GM19239 (cell line): ENCODE measurements at places on chromosomes 5 and 9.

DNA sequence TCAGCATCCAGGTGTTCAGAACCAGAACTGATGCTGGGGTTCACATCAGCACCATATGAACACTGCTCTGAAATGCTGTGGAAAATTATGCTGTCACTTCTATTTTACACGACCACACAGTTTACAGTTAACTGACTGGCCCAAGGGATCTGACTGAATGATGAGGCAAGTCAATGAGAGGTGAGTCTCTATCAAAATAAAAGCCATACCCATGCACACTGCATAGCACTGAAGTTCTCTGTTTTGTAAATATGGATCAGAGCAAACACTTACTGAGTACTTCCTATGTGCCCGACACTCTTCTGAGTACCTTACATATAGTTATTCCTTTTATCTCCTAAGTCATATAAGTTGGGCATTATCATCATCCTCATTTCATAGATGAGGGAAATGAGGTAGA, 122.8 kb downstream of the TARS1 start:
- no peak for DNase-seq

DNA sequence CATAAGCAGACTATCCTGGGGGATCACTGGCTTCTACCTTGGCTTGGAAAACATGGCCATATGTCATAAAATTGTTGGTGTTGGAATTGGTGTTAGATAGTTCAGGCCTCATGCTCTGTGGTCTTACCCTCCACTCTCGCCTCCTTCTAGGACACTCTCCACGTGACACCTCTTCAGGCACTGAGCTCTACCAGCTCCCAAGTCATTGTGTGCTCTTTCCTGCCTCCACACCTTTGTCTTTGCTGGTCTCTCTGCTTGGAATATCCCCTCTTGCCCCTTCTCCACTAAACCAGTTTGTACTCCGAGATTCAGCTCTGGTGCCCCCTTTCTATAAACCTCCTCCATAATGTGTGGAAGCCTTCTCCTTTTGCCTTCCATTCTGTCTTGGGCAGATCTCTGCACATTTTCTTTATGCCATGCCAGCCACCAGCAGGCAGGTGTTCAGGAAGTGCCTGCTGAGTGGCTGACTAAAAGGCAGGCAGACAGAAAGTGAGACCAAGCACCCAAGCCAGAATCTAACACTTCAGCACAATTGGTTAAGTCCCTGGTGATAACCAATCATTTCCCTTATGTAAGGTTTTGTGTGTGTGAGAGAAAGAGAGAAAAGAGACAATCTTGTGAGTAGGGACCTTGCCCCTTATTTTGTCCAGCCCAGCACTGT, 37.7 kb downstream of the SAR1B start:
- DNase-seq: no peak

- DNase-seq: no peak
Measured at GRCh38 chr5:102532123-102532522, 33.3 kb upstream of the SLCO6A1 start.

DNA sequence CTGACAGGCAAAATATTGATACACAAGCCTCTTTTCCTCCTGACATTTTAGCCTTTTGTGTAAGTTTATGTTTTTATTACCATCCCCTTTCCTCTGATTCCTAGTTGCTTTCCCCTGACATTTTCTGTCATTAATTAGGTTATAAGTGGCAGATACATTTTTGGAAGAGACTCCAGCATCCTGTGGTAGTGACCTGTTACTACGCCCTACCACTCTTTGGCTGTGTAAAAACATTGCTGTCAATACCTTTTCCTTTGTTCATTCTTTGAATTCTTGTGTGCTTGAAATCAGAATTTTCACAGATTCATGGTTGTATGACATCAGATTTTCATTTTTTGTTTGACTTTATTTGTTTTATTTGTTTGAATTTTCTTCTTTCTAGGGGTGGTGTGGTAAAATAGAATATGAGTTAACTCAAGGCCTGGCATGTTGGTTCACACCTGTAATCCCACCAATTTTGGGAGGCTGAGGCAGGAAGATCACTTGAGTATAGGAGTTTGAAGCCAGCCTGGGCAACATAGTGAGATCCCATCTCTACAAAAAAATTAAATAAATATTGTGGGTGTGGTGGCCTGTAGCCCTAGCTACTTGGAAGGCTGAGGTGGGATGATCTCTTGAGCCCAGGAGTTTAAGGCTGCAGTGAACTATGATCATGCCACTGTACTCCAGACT, 43.4 kb downstream of the UBE2R2 start:
- DNase-seq: no peak

- DNase-seq: no peak
Measured at GRCh38 chr5:89967771-89968444, 441.6 kb downstream of the CETN3 start.

GRCh38 chr9:13588151-13589033, 308.9 kb upstream of the MPDZ start:
- no peak for DNase-seq

GRCh38 chr9:123418506-123418905, 62.5 kb downstream of the CRB2 start:
- DNase-seq: no peak

DNA sequence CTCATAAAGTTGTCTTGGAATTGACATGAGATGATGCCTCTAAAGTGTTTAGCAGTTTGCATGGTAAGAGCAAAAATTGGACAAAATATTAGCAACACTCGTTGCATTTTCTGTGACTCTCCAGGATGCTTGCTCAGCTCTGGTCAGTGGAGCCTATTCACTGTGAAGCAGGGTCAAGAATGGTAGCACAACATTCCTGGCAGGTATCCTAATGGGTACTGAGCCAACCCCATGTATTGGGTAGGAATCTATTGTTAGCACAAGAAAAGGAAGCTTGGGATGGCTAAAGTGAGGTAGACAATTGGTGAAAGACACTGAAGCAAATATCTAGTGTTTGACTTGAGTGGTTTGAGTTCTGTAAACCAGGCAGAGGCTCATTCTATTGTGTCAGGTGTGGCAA, 10.4 kb upstream of the ACTBL2 start:
- DNase-seq: no peak

DNA sequence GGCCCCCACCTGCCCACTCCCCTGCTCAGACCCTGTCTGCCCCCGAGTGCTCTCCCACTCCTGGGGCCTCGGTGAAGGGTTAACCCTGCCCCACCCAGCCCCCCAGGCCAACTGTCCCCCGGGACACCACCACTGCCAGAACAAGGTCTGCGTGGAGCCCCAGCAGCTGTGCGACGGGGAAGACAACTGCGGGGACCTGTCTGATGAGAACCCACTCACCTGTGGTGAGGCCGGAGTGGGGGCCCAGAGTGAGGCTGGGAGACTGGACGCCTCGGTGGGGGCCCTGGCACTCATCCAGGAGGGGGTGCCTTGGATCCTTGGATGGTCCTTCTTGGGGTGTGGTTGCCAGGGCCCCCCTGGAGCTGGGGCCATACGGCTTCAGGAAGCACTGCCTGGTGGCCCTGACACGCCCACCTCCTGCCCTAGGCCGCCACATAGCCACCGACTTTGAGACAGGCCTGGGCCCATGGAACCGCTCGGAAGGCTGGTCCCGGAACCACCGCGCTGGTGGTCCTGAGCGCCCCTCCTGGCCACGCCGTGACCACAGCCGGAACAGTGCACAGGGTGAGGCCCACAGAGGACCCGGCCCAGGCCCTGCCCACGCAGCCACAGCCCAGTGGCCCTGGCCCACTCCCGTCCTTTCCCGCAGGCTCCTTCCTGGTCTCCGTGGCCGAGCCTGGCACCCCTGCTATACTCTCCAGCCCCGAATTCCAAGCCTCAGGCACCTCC, 2.1 kb downstream of the MAMDC4 start:
- no peak for DNase-seq

DNA sequence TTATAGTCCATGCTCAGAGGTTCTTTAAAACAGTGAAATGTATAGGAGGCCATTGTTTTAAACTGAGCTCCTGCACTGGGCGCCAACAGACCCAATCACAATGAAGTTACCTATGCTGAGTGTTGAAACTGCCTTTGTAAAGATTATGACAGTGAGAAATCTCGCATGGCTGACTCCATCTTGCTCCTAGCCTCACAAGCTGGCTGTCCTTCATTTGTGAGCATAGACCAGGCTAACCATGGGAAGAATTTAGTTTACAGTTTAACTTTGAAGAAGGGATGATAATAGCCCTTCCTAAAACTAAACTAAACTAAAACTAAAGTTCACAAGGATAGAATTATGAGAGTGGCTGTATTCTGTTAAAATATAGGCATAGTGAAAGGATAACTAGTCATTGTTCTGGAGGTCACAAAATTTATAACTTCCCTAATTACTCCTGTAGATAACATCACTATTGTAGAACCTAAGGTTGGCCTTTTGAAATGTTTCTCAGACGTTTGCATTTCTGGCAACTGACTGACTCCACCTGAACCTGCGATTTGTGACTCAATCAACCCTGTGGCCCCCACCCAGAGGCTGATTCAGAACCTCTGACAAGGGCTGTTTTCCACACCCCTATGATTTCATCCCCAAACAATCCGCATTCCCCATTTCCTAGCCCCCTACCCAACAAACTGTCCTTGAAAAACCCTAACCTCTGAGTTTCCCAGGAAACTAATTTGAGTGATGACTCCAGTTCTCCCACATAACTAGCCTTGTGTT, 59.1 kb downstream of the HMHB1 start:
- no peak for DNase-seq

DNA sequence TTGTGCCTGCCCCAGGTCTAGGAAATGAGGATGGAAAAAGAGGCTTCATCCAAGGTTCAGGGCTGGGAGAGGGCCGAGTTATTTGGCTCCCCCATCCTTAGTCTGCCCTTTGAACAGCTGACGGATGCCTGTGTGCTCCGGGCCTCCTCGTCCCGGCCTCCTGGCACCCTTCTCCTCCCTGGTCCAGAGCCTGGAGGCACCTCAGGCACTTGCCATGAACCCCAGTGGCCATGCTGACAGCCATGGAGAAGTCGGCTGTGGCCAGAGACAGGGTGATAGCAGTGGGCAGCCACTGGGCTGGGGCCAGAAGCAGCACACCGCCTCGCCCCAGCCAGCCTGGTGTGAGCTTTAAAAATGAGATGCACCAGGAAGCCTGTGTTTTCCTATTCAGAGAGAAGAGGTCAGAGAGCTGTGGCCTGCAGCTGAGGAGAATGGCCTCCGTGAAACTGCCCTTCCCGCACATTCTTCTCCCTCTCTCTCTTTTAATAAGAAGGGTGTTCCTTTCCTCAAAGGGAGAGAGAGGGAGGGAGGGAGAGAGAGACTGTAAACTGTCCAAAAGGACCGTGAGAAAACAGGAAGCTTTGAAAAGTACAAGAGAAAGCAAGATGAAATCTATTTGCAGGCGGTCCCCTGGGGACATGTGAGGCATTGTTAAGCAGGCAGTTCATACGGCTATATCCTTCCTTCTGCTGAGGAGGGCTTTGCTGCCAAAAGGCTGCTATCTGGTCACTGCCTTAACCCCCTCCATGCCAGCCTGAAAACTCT, 55.3 kb downstream of the ZNF366 start:
- no peak for DNase-seq

DNA sequence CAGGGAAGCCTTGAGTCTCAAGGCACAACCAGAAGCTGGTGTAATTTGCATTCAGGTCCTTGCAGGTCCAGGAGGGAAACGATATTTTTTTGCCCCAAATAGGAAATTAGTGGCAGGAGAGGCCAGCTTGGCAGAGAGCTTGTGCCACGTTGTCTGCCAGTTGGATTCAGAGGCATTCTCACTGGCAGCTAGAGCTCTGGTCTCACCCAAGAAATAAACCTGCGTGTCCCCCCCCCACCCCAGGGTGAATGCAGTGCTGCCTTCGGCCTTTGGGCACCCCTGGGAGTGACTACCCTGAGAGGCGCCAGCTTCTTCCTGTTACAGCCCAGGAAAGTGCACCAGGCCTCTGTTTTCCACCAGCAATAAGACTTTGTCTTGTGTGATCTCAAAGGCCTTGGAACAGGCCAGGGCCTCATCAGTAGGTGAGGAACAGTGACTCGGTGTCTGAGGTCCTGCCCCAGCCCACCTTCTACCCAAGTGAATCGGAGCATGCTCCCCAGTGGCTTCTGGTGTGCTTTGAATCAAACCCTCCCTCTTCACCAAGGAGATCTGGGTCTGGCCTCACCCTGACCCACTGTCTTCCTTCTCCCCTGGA, 68.4 kb downstream of the HSPA4 start:
- no peak for DNase-seq

- DNase-seq: no peak
Measured at GRCh38 chr5:159100782-159101646, 1.3 kb upstream of the EBF1 start.

DNA sequence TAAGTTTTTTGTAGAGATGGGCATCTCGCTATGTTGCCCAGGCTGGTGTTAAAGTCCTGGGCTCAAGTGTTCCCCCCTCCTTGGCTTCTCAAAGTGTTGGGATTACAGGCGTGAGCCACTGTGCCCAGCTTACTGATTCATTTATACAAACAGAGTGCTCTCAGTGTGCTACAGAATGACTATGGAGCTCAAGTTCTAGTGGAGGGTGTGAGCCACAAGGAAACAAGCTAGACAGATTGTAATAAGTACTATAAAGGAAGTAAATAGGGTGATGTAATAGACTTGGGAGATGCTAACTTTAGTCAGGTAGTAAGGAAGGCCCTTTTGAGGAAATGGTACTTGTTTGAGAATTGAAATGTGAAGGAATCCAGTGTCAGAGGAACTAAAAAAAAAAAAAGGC, 1.7 kb upstream of the TMEM267 start:
- no peak for DNase-seq

GRCh38 chr5:170523142-170523551, 19.3 kb downstream of the KCNIP1 start:
- DNase-seq: no peak

DNA sequence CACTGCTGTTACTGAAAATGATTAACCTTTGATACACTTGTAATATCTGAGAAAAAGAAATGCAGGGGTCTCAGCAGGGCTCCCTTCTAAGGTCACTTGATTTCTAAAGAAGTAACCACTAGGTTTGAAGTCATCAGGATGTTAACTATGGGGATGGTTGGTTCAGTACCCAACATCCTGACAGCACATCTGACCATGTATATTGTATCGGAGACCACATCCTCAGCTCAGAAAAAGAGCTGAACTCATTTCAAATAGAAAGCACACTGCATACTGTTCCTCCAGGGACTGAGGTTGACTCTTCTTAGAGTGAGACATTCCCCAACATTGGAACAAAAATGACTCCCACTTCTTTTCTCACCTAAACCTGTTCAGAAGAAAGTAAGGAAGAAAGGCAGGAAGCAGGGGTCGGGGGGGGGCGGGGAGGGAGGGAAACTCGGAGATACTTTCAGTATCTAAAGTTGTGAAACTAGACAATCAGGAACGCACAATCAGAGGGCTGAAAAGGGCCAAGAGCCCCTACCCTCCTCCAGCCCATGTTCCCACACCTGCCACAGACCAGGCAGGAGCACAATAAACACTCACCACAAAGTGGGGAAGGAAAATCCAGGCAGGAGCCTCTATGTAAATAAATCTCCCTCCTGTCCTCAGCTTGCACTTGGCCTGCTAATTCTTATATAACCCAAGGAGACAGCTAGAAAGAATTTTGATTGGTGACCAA, 730 bp upstream of the GZMA start:
- DNase-seq: no peak

GRCh38 chr5:54484219-54484894, 28.9 kb downstream of the HSPB3 start:
- no peak for DNase-seq
